Activated CD8-positive, alpha-beta memory T cell treated with anti-CD3 and anti-CD28 coated beads, Interleukin-2, amount 10 ng/mL, durations not matched to agents 7 days and 5 days (primary cell): ENCODE measurements at places on chromosomes 7 and 10. TPM values are rescaled to one million over a fixed set of nuclear protein-coding genes. Genes with fewer than 3 reads are reported as not detected.

TMEM225B gene
- total RNA-seq: not detected

AOC1 gene
- not detected for total RNA-seq

CALML3 gene
- total RNA-seq: not detected

OR2A12 gene
- total RNA-seq: not detected

RBP3 gene
- total RNA-seq: not detected

PPP1R9A gene
- not detected for total RNA-seq

AEBP1 gene
- total RNA-seq: 6.6 TPM

AKR1C3 gene
- total RNA-seq: 0.88 TPM

ZNF775 gene
- total RNA-seq: 8.4 TPM

SLC26A4 gene
- 8.3 TPM for total RNA-seq

NPSR1 gene
- not detected for total RNA-seq

AOAH gene
- 48.8 TPM for total RNA-seq

JAKMIP3 gene
- 0.19 TPM for total RNA-seq

VPS41 gene
- total RNA-seq: 59.4 TPM

ABCB4 gene
- total RNA-seq: not detected

ELFN1 gene
- not detected for total RNA-seq

STRIP2 gene
- 19.0 TPM for total RNA-seq

ERVW-1 gene
- not detected for total RNA-seq

MYO1G gene
- total RNA-seq: 502 TPM

PNLIPRP3 gene
- not detected for total RNA-seq

VPS50 gene
- 20.8 TPM for total RNA-seq

MMP21 gene
- not detected for total RNA-seq

NKX1-2 gene
- not detected for total RNA-seq

CACNB2 gene
- total RNA-seq: not detected

EPHB6 gene
- 7.5 TPM for total RNA-seq

NPFFR1 gene
- not detected for total RNA-seq

ERCC6 gene
- 19.2 TPM for total RNA-seq

PTPN20 gene
- 1.1 TPM for total RNA-seq

IDI2 gene
- total RNA-seq: not detected

CROT gene
- 10.3 TPM for total RNA-seq

TRIL gene
- total RNA-seq: not detected

EPDR1 gene
- total RNA-seq: 1.1 TPM

VPS37D gene
- total RNA-seq: not detected

TLL2 gene
- not detected for total RNA-seq

COL26A1 gene
- total RNA-seq: not detected

KLF14 gene
- total RNA-seq: not detected

DDIT4 gene
- total RNA-seq: 291 TPM

NUTM2B gene
- 2.0 TPM for total RNA-seq

NOLC1 gene
- 149 TPM for total RNA-seq

POT1 gene
- total RNA-seq: 30.8 TPM

PVRIG gene
- 45.2 TPM for total RNA-seq

RAPGEF5 gene
- total RNA-seq: 0.66 TPM

SVOPL gene
- not detected for total RNA-seq

ARHGAP21 gene
- total RNA-seq: 34.1 TPM

HOGA1 gene
- total RNA-seq: not detected

AKR1D1 gene
- total RNA-seq: not detected

PDE6C gene
- not detected for total RNA-seq

CYP3A7 gene
- not detected for total RNA-seq
